ENCODE measurements at places on chromosomes 7 and 10.

DNA sequence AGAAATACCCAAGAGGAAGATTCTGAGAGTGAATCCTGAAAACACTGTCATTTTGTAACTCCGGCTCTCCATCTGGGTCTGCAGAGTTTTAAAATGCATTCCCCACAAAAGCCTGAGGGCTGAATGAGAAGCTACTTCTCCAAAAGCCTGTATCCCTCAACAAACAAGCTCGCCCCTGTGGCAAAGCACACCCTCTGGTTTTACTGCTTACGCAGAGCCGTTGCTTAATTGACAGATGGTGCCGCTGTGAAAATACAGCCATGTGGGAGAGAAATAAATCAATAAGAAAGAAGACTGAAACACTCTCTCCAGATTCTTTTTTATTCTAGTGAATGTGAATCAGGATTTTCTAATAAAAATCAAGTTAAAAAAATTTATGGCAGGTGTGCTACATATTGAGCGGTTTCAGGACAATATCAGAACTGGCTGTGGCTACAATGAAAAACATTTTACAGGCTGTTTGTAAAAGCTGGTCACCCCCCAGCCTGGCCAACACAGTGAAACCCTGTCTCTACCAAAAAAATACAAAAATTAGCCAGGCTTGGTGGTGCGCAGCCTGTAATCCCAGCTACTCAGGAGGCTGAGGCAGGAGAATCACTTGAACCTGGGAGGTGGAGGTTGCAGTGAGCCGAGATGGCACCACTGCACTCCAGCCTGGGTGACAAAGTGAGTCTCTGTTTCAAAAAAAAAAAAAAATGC is 32.5 kb downstream of the C7orf33 start:
- DNase-seq, result no peak

GRCh38 chr10:91144961-91145360 is 75.5 kb upstream of the PCGF5 start:
- no peak for DNase-seq

DNA sequence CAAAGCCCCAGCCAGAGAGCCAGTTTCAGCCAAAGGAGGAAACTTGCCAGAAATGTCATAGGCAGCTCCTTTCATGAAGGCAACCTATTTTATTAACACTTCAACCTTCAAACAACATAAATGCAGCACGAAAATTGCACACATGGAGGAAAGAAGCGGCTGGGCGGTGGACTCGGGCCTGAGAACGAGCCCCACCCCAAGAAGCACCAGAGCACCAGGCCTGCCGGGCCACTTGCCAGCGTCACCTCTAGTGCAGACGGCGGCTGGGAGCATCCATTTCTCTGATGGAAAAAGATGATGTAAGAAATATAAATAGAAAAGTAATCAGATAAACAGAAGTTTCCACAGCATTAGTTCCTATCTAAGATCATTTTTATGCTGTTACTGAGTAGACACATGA is 100.0 kb downstream of the TCERG1L start:
- no peak for DNase-seq

DNA sequence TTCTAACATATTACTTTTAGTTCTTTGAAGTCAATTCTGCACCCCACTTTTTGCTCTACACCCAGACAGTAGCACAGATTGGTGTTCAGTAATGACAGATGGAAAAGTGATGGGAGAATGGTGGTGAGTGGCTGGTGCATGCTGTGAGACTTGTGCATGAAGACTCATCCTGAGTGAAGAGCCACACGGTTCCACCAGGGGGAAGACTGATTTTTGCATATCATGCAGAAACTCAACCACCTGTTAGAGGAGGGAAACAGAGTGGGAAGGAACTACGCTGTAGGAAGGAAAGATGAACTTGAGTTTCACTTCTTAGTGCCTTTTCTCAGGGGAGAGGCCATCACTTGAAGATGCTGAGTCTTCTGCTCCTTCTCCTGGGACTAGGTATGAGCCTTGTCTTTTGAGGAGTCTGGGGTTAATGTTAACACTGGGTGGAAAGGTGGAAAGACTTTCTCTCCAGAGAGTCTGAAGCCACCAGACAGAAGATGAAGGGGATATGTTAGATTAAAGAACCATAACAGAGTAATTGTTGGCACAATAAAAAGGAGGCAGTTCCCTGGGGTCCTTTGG is 9.3 kb upstream of the PRSS1 start:
- no peak for DNase-seq

DNA sequence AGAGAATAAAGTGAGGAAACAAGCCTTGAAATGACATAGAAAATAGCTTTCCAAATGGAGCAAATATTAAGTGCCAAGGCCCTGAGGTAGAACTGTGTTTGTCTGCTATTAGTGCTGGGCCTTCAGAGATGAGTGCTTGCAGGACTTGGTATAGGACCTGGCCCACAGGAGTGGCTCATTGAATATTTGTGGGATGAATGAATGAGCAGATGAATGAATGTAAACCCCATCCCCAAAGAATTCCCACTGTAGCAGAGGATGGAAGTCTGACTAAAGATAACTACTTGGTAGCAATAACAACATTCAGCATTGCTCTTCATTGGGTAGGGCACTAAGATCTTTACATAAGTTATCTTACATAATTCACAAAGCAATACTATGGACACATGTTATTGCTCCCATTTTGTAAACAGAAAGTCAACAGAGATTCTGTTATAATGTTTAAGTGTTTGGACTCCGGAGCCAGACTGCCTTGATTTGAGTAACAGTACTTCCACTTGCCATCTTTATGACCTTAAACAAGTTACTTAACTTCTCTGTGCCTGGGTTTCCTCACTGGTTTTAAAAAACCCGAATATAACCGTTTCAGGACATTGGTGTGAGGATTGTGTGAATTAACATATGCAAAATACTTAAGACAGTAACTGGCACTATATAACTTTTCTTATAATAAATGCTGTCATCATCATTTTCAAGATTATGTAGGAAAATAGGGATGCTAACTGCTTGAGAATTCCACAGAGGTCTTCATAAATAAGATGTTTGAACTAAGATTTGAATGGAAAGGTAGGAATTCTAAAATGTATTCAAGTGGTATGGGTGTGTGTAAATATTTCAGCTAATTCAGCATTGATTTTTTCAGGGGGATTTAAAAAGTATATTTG is 141.9 kb downstream of the PRKG1 start:
- DNase-seq, result no peak

- peak; percentile 57 for DNase-seq
Measured at GRCh38 chr10:17238445-17239291, 10.6 kb downstream of the VIM start.

DNA sequence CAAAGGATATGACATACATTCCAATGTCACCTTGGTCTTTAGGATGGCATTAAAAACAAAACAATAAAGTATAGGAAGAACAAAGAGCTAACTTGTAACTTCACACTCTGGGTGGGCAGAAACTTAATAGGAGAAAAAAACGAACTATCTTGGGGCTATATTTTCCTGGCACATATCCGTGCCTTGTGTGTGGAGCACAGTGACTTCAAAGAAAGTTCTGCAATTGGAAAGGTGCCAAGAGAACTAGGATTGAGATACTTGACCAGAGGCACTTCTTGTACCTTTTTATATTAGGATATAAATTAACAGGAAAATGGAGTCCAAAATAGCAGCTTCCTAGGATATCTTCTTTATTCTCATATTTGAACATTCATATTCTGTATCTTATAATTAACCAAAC is 148.4 kb downstream of the SEMA3D start:
- no peak for DNase-seq

- no peak for DNase-seq
Measured at GRCh38 chr10:77290528-77291155, 347.0 kb downstream of the KCNMA1 start.

GRCh38 chr10:113019096-113019495 is 69.0 kb downstream of the TCF7L2 start:
- DNase-seq, result no peak

GRCh38 chr7:30654296-30655090 is 27.8 kb downstream of the CRHR2 start:
- DNase-seq, result no peak

DNA sequence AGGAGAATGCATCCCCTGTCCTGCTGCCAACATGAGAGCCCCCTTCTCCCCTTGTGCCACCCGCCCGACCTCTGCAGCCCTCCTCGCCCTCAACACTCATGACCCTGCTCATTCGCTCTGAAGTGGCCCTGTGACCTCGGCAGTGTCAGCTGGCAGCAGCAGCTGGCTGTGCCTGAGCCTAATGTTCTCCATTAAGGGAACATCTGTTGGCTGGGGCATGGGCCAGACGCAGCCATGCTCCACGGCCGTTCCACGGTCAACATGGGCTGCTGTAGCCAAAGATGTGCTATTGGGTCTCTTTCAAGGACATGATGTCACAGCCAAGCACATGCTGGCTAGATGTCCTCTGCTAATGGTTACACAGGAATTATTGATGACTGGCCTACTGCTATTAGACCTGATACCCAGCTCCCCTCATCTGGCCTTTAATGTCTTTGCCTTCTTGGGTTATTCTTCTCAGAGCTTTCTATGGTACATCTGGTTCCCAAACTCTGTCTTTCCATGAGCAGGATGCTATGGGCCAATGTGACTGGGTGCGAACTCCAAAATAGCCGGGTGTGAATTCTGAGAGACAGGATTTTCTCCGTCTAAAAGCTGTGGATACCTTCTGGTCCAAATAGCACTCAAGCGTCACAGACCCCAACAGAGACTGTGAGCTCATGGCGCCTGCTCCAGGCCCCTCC is 22.4 kb downstream of the ADCYAP1R1 start:
- peak; percentile 26 for DNase-seq

Data from thyroid gland (tissue), 4 donors.